ENCODE measurements at places on chromosomes 5 and 9.

DNA sequence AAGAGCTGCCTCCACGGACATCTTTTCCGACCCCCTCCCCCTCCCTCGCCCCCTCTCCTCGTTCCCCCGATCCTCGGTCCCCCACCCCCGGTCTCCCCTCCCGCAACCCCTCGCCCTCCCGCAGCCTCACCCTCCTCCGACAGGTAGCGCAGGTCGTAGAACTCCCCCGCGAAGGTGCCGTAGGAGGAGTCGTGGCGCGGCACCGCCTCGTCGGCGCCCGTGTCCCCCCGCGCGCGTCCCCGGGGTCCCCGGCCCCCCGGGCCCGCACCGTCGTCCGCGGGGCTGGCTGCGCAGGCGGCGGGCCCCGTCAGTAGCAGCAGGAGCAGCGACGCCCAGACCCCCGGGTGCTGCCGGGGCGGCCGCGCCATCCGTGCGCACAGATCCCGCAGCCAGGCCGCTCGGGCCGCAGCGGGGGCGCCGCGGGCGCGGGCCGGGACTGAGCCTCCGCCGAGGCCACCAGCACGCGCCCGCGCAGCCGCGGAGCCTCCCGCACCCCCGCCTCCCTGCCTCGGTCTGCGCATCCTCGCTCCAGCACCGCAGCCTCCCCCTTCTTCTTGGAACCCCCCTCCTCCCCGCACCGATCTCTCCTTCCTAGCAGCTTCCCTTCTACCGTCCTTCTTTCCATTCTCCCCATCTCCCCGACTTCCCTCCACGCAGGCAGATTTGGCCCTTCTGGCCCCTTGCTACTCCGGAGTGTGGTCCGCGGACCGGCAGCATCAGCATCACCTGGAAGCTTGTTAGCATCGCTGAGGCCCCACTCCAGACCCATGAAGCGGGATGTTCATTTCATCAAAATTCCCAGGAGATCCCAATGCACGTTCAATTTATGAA, at the start of gene FRRS1L:
TSS of gene FRRS1L (minus strand) at position 479 of the 831 bp plus-strand sequence. CDS start at position 368, 111 bp downstream.
- DNase-seq: no peak

GRCh38 chr5:176134529-176135223, 103.5 kb upstream of the SIMC1 start:
- no peak for DNase-seq

- no peak for DNase-seq
These were observed 589 bp downstream of the CKS2 start for GRCh38 chr9:89311346-89312221.

GRCh38 chr9:116087751-116088194, 65.8 kb upstream of the PAPPA start:
- DNase-seq: no peak

- no peak for DNase-seq
These were observed 110.4 kb downstream of the NTRK2 start for GRCh38 chr9:84779883-84780282.

DNA sequence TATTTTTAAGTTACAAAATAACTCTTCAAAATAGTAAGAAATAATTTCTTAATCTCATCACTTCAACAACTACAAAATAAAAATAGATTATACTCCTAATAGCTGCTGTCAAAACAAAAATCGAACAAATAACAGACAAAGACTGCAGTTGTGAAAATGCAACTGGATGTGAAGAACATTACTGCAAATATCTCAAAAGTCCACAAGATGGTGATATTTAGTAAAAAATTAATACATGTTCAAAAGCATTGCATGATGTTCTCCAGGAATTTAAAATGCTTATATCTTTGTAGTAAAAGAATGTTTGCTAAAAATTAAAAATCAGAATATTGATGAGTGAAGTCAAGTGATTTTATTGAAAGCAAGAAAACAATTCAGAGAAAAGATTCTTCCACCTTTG, 66.2 kb downstream of the MPDZ start:
- DNase-seq: peak; percentile 10

DNA sequence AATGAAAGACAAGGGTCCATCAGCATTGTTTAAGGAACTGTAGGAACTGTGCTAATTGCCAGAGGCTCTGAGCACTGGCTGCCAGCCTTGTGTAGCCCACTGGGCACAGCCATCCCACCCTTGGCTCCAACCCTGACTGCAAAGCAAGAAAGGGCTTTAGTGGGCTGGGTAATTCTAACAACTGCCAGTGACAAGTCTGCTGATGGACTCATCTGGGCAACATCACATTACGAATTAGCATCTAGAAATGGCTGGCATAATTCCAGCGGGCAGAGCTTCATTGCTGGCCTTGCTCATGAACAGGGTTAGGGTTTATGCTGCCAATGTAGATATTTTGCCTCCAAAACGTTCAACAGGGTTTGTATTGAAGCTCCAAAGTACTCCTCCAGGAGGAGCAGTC, 326.9 kb downstream of the ARHGEF28 start:
- no peak for DNase-seq

DNA sequence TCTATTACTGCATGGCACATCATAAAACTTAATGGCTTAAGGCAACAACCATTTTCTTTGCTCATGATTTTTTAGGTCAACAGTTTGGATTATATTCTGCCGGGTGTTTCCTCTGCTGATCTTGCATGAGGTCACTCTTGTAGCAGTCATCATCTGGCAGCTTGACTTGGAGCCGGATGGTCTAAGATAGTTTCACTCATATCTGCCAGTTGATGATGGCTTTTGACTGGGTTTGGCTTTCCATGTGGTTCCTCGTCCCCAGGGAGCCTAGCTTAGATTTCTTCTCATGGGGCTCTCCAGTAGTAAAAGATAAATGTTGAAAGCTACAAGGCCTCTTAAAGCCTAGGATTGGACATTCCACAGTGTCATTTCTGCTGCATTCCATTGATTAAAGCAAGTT, 27.4 kb downstream of the LNPEP start:
- DNase-seq: no peak

DNA sequence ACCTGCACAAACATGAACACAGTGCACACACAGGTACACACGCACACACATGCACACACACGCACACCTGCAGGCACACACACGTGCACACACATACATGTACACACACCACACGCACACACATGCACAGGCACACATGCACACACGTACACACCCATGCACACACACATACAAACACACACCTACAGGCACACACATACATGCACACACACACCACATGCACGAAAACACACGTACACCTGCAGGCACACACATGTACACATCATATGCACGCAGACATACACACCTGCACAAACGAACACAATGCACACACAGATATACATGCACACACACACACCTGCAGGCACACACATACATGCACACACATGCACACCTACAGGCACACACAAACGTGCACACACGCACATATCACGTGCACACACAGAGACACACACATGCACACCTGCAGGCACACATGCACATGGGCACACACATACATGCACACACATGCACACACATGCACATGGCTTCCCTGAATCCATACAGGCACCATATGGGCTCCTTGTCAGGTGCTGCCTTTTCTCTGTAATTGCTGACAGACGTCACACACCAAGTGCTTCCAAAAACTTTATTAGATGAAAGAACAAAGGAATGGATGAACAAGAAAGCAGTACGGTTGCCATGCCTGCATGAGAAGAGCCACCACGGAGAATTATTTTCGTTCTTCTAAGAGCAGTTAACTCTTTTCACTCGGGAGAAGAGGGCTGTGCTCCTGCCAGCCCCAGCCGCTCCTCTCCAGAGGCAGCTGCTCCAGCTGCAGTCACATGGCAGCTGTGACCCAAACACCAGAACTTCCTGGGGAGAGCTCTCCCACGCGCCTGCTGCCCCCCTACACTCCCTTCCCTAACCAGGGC, 57.2 kb downstream of the EXD3 start:
- no peak for DNase-seq

DNA sequence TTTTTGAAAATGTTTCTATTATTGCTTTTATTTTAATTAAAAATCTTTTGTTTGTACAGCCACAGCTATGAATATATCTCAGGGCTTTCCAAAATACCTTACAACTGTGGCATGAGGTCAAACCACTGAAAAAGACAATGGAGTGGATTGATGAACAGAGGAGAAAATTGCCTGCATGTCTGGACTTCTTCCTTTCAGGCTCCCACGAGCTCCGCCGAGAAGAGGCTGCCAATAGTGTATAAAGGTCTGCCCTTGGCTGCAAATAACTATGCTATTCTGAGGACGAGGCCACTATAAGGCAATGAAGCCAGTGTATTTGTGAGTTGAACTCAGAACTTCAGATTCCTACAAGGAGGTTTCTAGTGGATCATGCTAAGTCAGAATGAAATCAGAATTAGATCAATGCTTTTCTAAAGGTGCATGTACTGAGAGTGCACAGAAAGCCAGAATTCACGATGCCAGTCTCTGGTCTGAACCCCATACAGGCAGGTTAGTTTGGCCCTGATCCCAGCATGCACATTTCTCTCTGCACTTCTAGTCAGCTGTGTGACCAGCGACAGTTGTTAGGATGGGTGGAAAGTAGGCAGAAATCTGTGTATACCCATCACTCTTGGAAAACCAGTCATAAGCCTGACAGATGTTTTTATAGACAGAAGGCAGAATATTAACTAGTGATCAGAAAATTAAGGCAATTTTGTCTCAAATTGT, 42.7 kb upstream of the PLPP1 start:
- no peak for DNase-seq

DNA sequence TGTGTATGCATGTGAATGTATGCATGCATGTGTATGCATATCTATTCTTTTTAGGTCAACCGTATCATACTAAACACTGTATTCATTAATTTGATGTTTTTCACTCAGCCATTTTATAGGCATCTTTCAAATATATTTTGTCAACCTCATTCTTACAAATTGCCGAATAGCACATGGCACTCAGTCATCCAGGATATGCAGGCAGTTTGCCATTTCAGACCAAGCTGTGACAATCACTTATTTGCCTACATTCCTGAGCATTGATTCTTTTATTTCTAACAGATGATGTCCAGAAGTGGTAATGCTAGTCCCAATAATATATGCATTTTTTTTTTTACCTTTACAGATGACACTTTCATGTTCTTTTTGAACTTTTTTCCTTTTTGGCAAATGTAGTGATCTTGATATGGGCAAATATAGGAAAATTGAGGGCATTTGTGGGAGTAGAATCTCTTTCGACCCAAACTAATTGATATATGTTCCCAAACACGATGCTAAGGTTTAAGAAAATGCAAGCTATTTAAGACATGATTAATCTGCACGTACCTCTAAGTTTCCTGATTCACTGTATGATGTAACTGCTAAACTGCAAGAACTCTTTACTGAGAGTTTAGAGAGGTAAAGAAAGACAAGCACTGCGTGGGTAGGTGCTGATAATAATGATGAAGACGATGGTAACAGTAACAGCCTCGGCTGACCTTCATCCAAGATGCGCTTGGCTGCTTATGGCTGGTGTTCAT, 153.9 kb upstream of the DAP start:
- no peak for DNase-seq

- DNase-seq: no peak
These were observed 166.9 kb upstream of the KLF9 start for GRCh38 chr9:70581214-70581954.

GRCh38 chr5:150339165-150339564, 18.3 kb upstream of the TCOF1 start:
- no peak for DNase-seq

- no peak for DNase-seq
These were observed 99.2 kb upstream of the C6 start for GRCh38 chr5:41312478-41313060.

- DNase-seq: no peak
These were observed 29.2 kb upstream of the ARHGEF28 start for GRCh38 chr5:73596705-73597328.

- no peak for DNase-seq
These were observed 1.7 kb downstream of the CBY3 start for GRCh38 chr5:179679014-179679674.

- no peak for DNase-seq
These were observed 66.1 kb downstream of the RPS23 start for GRCh38 chr5:82211855-82212572.

DNA sequence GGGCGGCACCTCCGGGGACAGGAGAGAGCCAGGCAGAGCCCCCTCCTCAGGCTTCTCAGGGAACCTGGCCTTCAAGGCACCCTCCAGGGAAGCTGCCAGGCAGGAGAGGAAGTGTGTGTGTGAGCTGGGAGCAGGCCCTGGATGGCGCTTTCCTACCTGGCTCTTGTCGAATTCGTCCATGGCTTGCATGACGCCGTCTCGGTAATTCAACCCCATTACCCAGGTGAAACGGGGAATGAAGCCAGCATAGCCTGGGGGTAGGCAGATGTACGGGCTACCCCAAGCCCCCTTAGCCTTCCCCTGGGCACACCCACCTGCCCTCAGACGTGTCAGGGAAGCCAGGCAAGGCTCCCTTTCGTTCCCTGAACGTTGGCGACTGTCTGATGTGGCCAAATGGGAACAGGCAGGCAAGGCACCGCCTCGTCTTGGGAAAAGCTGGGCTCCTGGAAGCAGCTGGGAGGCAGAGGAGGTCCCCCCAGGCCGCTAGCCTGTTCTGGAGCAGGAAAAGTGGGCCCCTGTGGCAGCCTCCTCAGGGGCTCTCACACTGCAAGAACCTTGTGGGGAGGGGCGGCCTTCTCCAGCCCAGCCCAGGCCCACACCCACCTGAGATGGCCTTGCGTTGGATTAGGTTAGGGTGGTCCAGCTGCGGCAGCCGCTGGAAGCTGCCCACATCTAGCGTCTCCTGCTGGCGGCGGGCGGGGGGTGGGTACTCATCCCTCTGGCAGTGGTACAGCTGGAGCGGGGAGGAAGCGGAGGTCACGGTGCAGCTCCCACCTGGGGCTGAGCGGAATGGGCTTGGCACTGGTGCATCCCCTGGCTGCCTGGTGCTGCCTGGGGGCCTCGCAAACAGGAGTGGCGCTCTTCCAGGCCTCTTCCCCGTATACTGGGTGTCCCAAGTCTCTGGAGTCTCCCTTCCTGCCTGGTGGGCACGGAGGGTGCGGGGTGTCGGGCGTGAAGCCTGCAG, 3.7 kb downstream of the TUBB4B start:
- no peak for DNase-seq

GRCh38 chr5:164235300-164235891, 730.0 kb downstream of the MAT2B start:
- DNase-seq: peak; percentile 53

GRCh38 chr5:151739395-151739794, 19.0 kb downstream of the ATOX1 start:
- DNase-seq: no peak

DNA sequence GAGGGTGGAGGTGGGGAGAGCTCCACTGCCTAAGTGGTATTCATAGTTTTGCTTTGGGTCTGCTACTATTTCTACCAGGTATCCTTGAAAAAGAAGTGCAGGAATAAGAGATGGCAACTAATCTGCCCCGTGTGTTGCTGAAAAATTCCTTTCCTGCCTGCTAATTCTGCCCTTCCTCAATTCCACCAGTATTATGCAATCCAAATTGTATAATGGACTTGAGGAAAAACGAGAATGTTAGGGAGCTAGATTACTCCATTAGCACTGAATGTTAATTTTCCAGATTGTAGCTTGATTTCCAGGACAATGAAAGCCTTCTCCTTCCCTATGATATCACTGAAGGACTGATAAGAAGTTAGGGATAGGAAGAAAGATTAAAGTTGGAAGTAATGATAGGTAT, 16.9 kb downstream of the ADAM19 start:
- DNase-seq: no peak

- DNase-seq: no peak
These were observed 713 bp downstream of the MOB3B start for GRCh38 chr9:27528886-27529315.

- no peak for DNase-seq
These were observed 11.8 kb downstream of the ZNF366 start for GRCh38 chr5:72495410-72495809.

Data from non-pigmented ciliary epithelial cell (primary cell).